Activated CD8-positive, alpha-beta memory T cell treated with anti-CD3 and anti-CD28 coated beads for 48 hours (primary cell): ENCODE measurements at places on chromosomes 11 and 22.

GRCh38 chr22:30486661-30487115 lies 14.9 kb upstream of the SEC14L3 start:
- DNase-seq = no peak

DNA sequence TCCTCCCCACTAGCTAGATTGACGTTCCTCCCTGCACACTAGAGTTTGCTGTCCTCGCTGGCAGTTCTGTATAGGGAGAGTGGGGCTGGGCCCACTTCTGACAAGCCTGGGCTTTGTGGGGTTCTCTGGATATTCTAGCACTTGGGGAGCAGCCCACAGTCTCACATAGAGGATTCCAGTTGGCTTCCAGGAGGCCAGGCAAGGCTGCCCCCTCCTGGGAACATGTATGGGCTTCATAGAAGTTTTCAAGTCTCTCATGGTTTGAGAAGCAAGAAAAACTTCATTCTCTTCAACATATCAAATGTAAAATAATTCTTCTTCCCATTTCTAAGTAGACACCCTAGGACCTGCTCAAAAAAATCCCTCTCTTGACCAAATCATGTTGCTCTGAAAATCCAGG lies 87.5 kb downstream of the NAV2 start:
- no peak for DNase-seq

GRCh38 chr11:107858217-107859070 lies at the start of gene SLC35F2:
SLC35F2 (minus strand) TSS chr11:107858787; CDS start chr11:107858767, 20 bp downstream.
- DNase-seq = peak; percentile 41

DNA sequence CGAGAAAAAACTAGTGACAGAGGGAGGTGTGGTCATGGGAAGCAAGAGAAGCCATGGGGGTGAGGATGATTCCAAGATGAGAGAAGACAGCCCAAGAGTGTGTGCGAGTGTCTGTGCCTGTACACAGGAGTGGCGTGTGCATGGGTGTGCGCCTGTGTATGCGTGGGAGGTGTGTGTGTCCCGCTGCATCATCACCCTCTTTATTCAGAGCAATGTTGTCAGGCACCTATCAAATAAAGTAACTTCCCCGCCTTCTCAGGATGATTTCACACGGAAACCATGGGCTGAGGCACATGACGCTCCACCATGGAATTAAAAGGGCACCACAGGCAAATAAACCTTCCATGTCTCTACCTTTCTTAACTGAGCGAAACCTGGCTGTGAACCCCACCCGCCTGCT lies 24.6 kb downstream of the MS4A10 start:
- DNase-seq = no peak

- no peak for DNase-seq
Measured at GRCh38 chr22:39422101-39422500, 22.5 kb downstream of the TAB1 start.

GRCh38 chr11:77993902-77994301 lies 566 bp downstream of the INTS4 start:
- no peak for DNase-seq

DNA sequence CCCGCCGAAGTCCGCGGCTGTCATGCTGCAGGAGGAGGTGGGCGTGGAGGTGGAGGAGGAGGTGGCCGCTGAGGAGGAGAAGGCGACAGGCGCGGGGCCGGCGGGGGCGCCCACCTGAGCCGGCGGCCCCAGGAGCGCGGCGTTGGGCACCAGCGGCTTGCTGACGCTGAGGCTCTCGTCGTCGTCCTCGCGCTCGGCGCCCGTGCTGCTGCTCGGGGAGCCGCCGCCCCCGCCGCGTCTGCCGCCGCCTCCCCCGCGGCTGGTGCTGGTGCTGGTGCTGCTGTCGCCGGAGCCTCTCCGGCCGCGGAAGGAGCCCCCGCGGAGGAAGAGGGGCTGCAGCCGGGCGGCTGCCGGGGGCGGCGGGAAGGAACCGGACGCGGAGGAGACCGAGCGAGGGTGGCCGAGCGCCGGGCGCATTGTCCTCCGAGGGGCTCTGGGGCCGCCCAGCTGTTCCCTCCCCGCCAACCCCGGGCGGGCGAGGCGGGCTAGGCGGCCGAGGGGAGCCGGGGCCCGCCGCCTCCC lies 388 bp downstream of the TMEM121B start:
- no peak for DNase-seq
